ENCODE measurements at places on chromosomes 6 and 20.

DNA sequence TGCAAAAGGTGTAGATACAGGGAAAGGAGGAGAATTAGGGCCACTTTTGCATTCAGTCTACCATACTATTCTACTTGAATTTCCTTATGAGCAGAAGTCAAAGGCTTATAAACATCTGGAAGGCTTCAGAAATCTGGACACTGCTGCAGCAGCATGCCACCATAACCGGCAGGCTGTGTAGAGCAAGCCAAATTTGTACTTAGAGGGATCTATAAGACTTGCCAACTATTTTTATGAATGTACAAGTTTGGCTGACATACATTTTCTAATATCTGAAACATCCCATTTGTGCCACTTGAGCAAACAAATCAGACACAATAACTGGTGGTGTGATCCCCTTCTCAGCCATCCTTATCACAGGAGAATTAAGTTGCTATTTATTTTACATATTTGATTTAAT is 14.0 kb upstream of the PLCB1 start:
- DNase-seq: no peak

DNA sequence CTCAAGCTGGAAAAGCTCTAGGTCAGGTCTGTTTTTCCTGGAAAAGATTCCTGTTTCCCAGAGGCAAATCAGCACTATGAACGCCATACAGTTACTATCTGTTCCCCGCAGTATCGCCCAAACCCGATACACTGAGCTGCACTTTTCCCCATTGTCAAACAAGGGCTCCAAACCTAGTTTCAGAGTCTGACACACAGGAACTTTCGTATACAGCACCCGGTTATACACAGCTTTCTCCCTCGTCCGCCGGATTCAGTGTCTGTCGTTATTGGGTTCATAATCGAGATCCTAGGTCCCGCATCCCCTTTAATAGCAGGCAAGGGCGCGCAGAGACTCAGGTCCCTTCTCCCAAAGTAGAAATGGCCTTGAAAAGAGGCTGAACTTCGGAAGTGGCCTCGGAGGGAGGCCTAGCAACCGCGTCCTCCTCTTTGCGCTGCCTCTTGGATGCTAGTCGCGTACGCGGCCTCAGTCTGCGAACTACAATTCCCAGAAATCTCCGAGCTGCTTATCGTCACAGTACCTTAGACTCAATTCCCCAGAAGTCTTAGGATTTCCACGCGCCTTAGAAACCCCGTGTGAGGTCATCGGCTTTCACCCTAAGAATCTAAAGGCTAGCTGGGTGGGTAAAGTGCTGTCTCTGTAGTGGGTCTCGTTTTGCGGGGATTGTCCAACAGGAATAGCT is 34.2 kb downstream of the ZNF391 start:
- DNase-seq: no peak

- DNase-seq: no peak
Observed at GRCh38 chr6:161354276-161354840, 80.5 kb upstream of the AGPAT4 start.

DNA sequence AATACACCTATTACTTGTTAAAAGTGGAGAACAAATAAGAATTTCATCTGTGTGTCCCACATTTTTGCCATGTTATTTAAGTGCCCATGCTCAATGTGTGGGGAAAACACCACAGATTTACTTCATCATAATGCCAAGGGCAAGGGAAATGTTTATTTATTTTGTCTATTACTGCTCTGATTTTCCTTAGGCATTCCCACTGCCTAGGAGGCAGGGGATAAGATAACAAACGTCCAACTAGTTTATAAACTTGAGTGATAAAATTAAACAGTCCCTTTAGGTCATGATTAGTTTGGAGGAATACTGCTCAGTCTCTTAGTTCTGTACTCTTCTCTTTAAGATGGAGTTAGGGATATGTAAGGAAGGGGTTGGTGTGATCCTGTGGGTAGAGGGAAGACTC is 598.4 kb upstream of the MARCKS start:
- DNase-seq: no peak

- no peak for DNase-seq
Observed at GRCh38 chr20:2537101-2537500, 728 bp downstream of the TMC2 start.

- DNase-seq: no peak
Observed at GRCh38 chr6:71187141-71187540, 101.5 kb upstream of the OGFRL1 start.

GRCh38 chr6:138004430-138005287 is 102.6 kb downstream of the PERP start:
- peak; percentile 9 for DNase-seq

DNA sequence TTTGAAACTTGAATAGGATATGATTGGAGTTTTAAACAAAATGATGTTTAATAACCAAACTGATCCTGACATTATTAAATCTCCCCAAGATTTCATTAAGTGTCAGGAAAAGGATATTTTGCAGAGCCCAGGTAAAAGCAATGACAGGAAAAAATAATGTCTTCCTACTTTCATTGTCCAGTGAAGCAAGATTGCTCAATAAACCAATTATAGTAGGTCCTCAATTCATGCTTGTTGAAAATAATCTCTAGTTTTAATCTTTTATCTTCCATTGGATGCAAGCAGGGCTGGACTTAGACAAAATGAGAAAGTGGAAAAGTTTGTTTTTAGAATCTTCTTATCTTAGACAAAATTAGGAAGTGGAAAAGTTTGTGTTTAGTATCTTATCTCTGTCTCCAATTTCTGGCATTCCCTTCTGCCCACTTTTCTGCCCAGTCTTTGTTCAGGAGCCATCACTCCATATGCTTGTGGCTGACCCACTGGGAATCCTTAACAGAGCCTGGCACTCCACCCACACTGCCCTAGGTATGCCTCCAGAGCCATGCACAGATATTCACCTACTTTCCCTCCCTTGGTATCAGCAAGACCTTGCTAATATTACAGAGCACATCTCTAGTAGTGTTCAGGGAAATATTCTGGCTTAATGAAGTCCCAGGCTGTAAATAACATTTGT is 57.0 kb upstream of the CARMIL1 start:
- no peak for DNase-seq

- DNase-seq: no peak
Observed at GRCh38 chr6:10033223-10033829, 381.5 kb downstream of the TFAP2A start.

DNA sequence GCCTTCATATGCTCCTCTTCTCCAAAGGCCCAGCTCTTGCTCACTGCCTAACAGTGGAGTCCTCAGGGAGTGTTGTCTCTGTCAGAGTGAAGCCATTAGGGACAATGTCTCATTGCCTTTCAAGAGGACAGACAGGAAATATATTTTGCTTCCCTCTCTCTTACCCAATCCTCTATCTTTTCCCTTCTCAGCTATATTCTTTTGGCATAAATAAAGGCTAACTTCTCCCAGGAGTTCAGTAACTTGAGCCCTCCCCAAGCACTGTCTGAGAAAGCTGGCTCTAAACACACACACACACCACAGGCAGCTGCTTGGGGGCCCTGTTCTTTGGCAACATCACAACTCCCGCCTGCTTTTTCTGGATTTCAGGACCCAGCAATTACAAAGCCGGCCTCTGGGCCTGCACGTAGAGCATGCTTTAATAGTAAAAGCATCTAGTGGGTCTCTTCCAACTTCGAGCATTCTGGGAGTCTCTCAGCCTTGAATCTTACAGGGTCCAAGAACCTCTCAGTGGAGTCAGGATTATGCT is 34.7 kb upstream of the LAMA4 start:
- DNase-seq: no peak

- no peak for DNase-seq
Observed at GRCh38 chr6:7656355-7656754, 66.4 kb downstream of the SNRNP48 start.

DNA sequence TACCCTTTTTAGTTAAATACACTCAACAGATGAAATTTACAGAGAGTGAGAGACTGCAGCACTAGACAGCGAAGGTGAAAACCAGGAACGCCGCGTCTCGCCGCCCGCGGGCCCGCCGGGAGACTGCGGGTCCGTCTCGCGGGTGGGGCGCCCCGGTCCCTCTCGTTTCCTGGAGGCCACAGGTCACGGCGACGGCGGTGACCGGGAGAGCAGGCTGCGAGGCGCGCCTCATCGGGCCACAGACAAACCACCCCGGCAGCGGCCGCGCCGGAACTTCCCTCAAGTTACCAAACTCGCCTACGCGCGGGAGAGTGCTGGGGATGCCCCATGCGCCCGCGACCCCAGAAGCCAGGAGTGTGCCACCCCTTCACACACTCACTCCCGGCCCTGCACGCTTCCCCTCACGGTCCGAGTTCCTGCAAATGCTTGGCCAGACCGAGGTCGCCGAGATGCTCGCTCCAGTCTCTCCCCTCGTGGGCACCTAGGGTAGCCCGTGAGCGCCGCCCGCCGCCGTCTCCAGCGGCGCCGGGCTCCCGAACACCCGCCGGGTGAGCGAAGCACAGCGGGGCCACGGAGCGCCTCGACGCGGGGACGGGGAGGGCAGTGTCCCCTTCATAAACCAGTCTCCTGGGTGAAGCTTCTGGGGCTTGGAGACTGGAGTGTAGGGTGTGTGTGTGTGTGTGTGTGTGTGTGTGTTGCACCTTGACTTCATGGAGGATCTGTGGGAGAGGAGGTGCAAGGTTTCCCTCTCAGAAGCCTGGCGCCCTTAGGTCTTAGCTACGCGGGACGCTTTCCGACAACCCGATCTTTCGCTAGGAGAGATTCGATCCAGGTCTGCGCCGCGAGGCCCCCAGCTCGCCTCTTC is 1.4 kb downstream of the BACH2 start:
- no peak for DNase-seq

- no peak for DNase-seq
Observed at GRCh38 chr6:54260025-54260424, 48.2 kb upstream of the TINAG start.

DNA sequence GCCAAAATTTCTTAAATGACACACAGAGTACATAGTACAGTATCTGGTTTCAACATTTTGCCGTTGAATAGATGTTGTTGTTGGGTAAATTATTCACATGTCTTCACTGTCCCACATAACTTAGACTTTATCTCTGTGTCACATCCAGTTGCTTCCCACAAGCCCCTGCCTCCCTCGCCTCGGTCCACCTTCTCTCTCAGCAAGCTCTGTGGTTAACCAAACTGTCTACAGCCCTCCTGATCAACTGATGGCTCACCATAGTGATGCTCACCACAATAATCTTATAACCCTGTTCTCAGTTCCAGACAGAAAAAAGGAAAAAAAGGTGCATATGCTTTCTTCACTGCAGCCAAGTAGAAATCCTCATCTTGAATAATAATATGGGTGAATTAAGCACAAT is 23.0 kb downstream of the IL17F start:
- no peak for DNase-seq

- DNase-seq: no peak
Observed at GRCh38 chr20:49631856-49632418, 64.0 kb upstream of the PTGIS start.

- no peak for DNase-seq
Observed at GRCh38 chr20:44113618-44114376, 73.2 kb downstream of the JPH2 start.

DNA sequence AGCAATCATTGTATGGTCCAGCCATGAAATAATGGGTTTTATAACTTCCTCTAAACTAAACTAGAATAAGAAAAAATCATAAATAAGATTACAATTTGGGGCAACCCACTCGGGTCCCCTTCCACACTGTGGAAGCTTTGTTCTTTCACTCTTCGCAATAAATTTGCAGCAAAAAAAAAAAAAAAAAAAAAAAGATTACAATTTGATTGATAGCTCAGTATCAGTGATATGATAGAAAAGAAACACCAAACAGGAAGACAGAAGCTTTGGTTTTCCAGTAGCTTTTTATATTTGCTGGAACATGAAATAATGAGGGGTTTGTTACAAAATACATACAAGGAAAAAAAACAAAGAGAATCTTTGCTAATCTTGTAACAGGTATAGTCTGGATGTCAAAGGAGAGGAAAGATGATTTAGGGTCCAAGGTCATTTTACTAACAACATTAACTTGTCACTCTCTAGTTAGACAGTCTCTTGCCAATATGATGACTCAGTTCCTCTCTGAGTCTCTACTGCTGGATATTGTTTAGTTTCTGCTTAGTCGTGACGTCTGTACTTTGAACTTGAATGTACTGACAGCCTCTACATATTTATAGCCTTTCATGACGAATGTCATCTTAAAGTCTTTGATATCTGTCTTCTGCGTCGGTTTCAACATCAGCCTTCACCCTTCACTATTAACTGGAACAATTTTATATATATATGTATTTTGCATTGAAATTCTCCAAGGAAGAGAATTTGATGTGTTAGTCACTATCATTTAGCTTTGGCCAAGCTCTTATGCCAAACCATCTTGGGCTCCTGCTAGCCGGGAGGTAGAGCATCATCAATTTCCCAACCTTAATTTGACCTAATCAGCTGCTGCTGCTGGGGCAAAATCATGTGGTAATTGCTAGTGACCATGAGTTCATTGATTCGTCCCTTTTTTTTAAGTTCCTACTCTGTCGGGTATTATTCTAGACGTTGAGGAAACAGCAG is 213.1 kb upstream of the STXBP5 start:
- DNase-seq: no peak

DNA sequence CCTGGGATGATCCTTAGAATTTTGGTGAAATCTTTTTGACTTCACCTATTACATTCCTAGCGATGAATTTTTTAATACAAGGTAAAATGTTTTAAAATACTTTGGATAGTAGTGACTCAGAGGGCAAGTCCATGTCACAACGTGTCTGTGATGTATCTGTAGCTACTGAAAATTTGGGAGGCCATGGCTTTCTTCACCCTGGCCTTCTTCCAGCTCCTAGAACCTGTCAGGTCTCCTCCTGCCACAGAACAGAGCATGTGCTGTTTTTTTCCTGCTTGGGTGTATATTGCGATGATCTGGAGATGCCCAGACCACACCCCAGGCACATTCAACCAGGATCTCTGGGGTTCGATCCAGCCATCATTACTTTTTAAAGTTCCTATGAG is 194.4 kb downstream of the BTBD3 start:
- DNase-seq: no peak

DNA sequence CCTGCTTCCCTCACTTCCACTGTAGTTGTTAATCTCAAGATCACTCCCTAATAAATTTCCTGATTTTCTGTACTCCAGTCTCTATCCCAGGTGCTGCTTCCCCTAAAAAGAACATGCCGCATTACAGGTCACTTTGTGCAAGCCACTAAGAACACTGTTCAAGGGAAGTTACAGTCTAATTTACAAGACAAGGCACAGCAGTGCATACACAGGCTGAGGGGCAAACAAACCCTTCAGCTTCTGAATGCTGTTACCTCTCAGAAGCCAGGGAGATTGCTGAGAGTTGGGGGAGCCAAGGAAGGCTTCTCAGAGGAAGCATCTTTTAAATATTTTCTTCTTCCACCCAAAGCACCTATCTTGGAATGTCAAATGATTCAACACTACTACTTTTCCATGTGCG is 445.3 kb upstream of the FLRT3 start:
- no peak for DNase-seq

GRCh38 chr6:119915971-119916370 is 566.4 kb upstream of the MAN1A1 start:
- no peak for DNase-seq

- DNase-seq: no peak
Observed at GRCh38 chr6:109991201-109992101, 13.3 kb downstream of the GPR6 start.

- DNase-seq: no peak
Observed at GRCh38 chr6:4264081-4264480, 128.7 kb upstream of the ECI2 start.
